Stimulated activated effector memory CD8-positive, alpha-beta T cell treated with anti-CD3 and anti-CD28 coated beads, Interleukin-12 subunit alpha, Interleukin-12 subunit beta, amount 100 ng/mL, for 72 hours (primary cell): ENCODE measurements at places on chromosomes 7 and 10.

DNA sequence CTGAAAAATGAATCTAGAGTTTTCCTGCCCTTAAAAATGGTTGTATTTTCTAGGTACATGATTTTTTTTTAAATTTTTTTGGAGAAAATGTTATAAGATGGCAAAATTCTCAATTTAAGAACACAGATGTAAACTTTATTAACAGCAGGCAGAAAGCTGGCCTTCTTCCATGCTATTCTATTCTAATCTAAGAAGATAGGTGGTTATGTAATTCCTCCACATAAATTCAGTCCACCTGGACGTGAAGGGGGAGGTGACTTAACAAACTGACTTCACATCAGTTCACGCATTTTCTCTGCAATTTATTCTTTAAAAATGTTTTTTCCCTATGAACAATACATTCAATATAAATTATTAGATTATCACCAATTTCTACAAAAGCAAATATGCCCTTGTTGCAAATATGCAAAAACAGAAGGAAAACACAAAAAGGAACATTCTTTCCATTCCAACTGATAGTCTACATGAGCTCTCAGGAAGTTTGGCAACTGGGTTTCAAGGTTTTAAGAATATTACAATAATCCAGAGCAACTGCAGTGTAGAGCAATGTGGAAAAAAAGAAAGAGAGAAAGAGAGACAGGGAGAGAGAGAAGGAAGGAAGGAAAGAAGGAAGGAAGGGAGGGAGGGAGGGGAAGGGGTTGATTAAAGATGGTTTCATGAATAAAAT lies 76.8 kb downstream of the HIBADH start:
- no peak for DNase-seq

- DNase-seq: no peak
Observed at GRCh38 chr7:24828891-24829661, 71.8 kb upstream of the GSDME start.

GRCh38 chr10:116466715-116467422 lies 39.2 kb downstream of the PNLIPRP3 start:
- no peak for DNase-seq

GRCh38 chr7:144728551-144728950 lies 107.3 kb downstream of the TPK1 start:
- no peak for DNase-seq

GRCh38 chr10:20288060-20288459 lies 471.8 kb downstream of the PLXDC2 start:
- no peak for DNase-seq

GRCh38 chr7:51009716-51010496 lies 227.2 kb upstream of the GRB10 start:
- DNase-seq: no peak

GRCh38 chr7:54339073-54339472 lies 203.1 kb upstream of the VSTM2A start:
- no peak for DNase-seq

- no peak for DNase-seq
Observed at GRCh38 chr10:95467162-95467599, 94.0 kb downstream of the SORBS1 start.

DNA sequence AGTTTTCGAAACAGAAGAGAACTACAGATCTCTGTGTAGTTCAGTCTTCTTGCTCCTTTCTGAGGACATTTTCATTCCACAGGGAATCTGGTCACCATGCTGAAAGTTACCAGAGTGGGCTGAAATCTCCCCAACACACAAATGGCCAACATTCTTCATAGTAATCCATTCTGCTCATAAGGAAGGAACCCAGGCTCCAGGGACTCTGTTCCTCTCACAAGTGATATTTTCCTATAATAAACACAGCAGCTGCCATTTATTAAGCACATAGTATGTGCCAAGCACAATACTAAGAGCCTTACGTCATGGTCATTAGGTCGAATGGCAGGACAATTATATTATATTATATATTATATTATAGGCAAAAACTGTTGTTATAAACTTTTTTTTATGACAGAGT lies 109.8 kb downstream of the RAB11FIP2 start:
- DNase-seq: no peak

DNA sequence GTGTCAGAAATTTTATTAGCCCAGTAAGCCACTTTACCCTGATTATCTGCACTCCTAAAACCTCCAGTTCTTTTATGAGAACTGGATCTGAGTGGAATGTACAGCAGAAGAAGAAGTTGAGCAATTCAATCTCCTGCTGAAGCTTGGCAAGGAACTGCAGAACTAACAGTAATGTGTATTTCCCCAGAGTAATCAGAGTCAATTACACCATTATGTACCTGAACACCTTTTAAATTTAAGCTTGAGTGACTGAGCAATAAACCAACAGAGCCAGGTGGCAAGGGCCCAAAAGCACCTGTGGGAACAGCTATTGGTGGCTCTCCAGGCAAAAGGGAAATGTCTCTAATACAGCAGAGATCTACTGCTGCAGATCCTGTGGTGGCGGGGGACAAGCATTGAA lies 40.1 kb upstream of the AKR1C2 start:
- no peak for DNase-seq

DNA sequence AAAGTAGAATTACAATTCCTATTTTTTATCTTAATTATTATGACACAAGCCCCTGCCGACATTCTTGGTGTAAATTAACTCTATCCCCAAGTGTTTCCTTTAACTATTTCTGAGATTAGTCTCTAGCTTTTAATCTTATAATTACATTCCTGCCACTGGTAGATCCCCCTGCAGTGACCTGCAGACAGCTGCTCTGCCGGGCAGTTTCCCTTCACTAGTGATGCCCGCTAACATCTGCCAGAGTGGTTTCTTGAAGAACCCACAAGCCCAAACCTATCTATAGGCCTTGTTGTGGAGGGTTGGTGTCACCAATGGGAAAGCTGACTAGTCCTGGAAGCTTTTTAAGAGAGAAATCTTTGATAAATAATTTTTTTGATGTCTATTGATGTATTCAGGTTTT lies 50.0 kb downstream of the ADAM22 start:
- no peak for DNase-seq

DNA sequence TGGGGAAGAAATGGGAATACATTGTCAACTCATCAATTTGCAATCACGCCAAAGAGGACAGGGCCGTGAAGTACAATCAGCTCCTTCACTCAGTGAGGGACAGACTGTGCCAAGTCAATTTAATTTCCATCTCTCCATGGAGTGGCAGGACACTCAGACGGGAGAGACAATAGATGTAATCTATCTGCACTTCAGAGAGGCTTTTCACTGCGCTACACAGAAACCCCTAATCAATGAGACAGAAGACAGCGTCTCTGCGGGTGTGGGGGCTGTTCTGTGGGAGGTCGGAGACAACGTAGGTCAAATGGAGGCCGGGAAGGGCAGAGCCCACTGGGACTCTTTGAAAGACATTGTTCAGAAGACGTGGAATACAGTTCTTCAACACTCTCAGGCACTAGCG lies 541.0 kb upstream of the ADARB2 start:
- no peak for DNase-seq

GRCh38 chr10:34794835-34795234 lies 20.3 kb downstream of the PARD3 start:
- no peak for DNase-seq

DNA sequence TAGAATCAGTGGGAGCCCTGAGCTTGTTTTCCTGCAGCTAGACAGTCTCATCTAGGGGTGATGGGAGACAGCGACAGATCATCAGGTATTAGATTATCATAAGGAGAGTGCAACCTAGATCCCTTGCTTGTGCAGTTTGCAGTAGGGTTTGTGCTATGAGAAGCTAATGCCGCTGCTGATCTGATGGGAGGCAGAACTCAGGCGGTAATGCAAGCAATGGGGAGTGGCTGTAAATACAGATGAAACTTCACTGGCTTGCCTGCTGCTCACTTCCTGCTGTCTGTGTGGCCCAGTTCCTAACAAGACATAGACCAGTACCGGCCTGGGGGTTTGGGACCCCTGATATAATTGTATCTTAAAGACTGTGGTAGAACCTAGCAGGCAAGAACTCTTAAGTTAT lies 17.6 kb downstream of the NRBF2 start:
- no peak for DNase-seq

GRCh38 chr7:55199418-55199817 lies 165.7 kb upstream of the LANCL2 start:
- no peak for DNase-seq

GRCh38 chr7:3138997-3139396 lies 95.3 kb upstream of the CARD11 start:
- no peak for DNase-seq

- DNase-seq: no peak
Observed at GRCh38 chr10:6079044-6079443, 9.8 kb upstream of the RBM17 start.

DNA sequence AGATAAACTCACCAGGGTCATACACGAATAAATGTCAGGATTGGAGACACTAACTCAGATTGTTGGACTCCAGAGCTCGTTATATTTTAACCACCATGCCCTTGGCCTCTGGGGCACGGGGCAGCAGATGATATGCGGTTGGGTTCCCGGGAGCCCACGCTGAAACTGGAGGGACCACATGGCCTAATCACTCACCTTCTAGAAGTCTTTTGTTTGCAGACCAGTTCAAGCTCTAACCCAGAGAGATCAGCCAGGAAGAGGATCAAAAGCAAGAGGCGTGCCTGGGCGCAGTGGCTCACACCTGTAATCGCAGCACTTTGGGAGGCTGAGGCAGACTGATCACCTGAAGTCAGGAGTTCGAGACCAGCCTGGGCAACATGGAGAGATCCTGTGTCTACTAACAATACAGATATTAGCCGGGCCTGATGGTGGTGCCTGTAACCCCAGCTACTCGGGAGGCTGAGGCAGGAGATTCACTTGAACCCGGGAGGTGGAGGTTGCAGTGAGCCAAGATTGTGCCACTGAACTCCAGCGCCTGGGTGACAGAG lies 42.6 kb upstream of the ECHDC3 start:
- no peak for DNase-seq

DNA sequence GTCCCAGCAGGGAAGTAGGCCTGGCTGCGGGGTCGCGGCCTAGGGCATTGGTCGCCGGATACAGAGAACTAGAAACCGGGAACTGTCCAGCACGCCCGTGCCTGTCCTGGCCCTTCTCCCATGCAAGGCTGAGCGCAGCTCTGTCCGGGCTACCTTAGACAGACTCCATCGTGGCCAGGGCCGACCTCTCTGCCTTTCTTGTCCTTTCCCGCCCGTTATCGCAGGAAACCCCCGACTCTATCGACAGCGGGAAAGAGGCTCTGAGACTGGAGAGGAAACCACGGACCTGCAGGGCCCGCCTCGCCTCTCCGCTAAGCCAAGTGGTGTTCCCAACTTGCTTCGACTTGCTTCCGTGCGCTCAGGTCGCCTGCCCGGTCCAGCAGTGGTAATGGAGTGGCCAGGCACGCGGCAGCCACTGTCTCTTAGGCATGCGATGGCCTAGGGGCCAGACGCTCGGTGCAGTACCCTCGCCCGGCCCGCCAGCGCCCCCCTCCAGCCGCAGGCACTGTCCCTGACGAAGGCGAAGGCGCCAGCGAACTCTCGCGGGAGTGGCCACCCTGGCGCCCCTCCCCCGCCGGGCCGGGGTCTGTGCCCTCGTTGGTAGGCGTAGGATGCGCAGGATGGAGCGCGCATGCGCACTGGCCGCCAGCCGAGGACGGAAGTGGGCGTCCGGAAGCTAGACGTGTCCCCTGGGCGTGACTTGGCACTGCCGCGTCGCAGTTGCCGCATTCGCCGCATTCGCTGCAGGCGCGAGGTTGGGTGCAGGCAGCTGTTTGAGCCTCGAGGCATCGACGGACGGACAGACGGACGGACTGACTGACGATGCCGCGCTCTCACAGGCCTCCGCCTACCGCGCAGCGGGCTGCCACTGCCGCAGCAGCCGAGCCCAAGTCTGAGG lies 54.4 kb downstream of the MCMBP start:
- DNase-seq: no peak

GRCh38 chr7:45682836-45683555 lies 108.8 kb downstream of the ADCY1 start:
- peak; percentile 35 for DNase-seq

GRCh38 chr7:69937097-69937496 lies 338.8 kb downstream of the AUTS2 start:
- DNase-seq: no peak

DNA sequence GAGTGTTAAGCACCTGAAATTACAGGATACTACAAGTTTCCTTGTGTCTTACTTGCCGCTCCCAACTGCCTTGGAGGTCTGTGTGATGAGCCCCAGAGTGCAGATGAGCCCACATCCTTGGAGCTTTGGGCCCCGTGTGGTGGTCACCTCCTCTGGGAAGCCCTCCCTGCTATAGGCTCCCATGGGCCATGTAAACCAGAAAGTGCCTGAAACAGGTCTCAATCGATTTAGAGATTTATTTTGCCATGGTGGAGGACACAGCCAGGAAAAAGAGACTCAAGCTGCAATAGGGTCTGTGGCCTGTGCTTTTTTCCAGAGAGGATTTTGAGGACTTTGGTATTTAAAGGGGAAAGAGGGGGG lies 89.4 kb upstream of the KCTD7 start:
- no peak for DNase-seq

DNA sequence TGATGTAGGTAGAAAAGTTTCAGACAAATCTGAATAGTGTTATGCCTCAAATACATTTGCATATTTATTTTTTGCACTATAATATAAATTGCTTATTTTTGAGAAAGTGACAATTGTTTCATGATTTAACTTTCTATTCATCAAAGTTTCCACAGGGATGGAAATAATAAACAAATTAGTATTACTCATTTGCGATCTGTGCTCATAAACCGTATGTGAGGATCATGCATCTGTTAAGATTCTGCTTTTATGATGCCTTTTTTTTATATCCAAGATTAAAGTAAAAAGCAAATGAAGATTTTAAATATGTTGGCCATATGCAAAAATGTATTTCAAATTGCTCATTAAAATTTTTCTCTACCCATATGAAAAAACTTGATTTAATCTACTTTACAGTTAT lies 45.2 kb upstream of the CAV2 start:
- no peak for DNase-seq

- DNase-seq: no peak
Observed at GRCh38 chr10:73003822-73004221, 49.2 kb upstream of the PLA2G12B start.

GRCh38 chr7:124655990-124656389 lies 109.6 kb downstream of the GPR37 start:
- DNase-seq: no peak

- DNase-seq: no peak
Observed at GRCh38 chr7:289209-289755, 688 bp upstream of the FOXL3 start.

- DNase-seq: no peak
Observed at GRCh38 chr7:85185424-85186082, 1.3 kb downstream of the SEMA3D start.

GRCh38 chr10:88892222-88892967 lies 12.3 kb downstream of the STAMBPL1 start:
- DNase-seq: no peak

DNA sequence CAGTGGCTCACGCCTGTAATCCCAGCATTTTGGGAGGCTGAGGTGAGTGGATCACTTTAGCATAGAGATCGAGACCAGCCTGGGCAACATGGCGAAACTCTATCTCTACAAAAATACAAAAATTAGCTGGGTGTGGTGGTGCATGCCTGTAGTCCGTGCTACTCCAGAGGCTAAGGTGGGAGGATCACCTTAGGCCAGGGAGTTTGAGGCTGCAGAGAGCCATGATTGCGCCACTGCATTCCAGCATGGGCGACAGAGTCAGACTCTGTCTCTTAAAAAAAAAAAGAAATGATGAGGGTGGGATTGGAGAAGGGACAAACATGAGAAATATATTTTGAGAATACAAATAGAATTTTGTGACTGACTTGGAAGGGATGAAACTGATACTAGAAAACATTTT lies 76.9 kb downstream of the SHOC2 start:
- no peak for DNase-seq
